ENCODE measurements at places on chromosomes 1 and 21. TPM values are rescaled to one million over a fixed set of nuclear protein-coding genes. Genes with fewer than 3 reads are reported as not detected.

GRCh38 chr1:78668427-78668826 lies 18.8 kb downstream of the IFI44 start:
- H3K27ac ChIP-seq: no peak overlapping the region
- no peaks in the 10 kb centered on the region for H3K36me3 ChIP-seq
- no peak overlapping the region for H3K4me3 ChIP-seq
- H3K4me1 ChIP-seq: no peaks in the 10 kb centered on the region
- no peaks in the 10 kb centered on the region for H3K27me3 ChIP-seq

GRCh38 chr1:57494530-57495079 lies 70.7 kb upstream of the DAB1 start:
- no peak for DNase-seq
- H3K4me3 ChIP-seq: no peak overlapping the region
- H3K4me1 ChIP-seq: peaks cover 8% of the 10 kb centered on the region
- no peaks in the 10 kb centered on the region for H3K36me3 ChIP-seq
- H3K27me3 ChIP-seq: no peaks in the 10 kb centered on the region

- peak overlapping the region; percentile 74 for H3K27ac ChIP-seq
- peaks cover 22% of the 10 kb centered on the region for H3K36me3 ChIP-seq
- H3K4me3 ChIP-seq: peak overlapping the region; percentile 10
- peaks cover 33% of the 10 kb centered on the region for H3K4me1 ChIP-seq
These were observed 78.7 kb downstream of the DDR2 start for GRCh38 chr1:162710780-162711465.

DNA sequence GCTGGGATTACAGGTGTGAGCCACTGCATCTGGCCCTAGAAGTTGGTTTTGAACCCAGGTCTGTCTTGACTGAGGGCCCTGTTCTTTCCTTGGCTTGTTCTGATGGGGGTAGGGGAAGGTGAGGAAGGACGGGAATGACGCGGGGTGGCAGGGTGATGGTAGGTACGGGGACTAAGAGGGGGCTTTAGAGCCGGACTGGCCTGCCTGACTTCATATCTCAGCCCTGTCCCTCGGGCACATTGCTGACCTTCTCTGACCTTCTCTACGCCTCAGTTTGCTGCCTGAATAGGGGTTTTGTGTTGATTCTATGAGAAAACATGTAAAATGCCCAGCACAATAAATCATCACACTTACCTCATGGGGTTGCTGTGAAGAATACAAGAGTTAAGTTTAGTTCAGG lies 6.7 kb downstream of the RNF186 start:
- H3K4me1 ChIP-seq: no peaks in the 10 kb centered on the region
- no peak for DNase-seq
- no peaks in the 10 kb centered on the region for H3K27me3 ChIP-seq

GRCh38 chr1:13779930-13780329 lies 79.9 kb downstream of the PRDM2 start:
- no peak overlapping the region for H3K27ac ChIP-seq
- no peak overlapping the region for H3K4me3 ChIP-seq
- H3K4me1 ChIP-seq: peaks cover 58% of the 10 kb centered on the region
- peaks cover 23% of the 10 kb centered on the region for H3K36me3 ChIP-seq
- DNase-seq: peak; percentile 53
- H3K27me3 ChIP-seq: no peaks in the 10 kb centered on the region

- H3K36me3 ChIP-seq: no peaks in the 10 kb centered on the region
- H3K27me3 ChIP-seq: no peaks in the 10 kb centered on the region
- H3K4me3 ChIP-seq: no peak overlapping the region
- H3K27ac ChIP-seq: peak overlapping the region; percentile 77
- peak; percentile 92 for DNase-seq
These were observed 51.9 kb upstream of the FMOD start for GRCh38 chr1:203402629-203403337.

GRCh38 chr1:52636721-52637695 lies 4.0 kb downstream of the SHISAL2A start:
- DNase-seq: no peak
- no peak overlapping the region for H3K27ac ChIP-seq
- H3K4me1 ChIP-seq: no peaks in the 10 kb centered on the region
- no peaks in the 10 kb centered on the region for H3K36me3 ChIP-seq
- no peak overlapping the region for H3K4me3 ChIP-seq
- peaks cover 26% of the 10 kb centered on the region for H3K27me3 ChIP-seq

GRCh38 chr1:235317168-235317567 lies 10.8 kb downstream of the ARID4B start:
- H3K27me3 ChIP-seq: no peaks in the 10 kb centered on the region
- H3K27ac ChIP-seq: peak overlapping the region; percentile 44
- H3K36me3 ChIP-seq: no peaks in the 10 kb centered on the region
- peak; percentile 72 for DNase-seq

CFAP57 gene
- polyA plus RNA-seq: 0.32 TPM

SPATC1L gene
- polyA plus RNA-seq: 15.7 TPM

ADGRB2 gene
- 1.3 TPM for polyA plus RNA-seq

ADGRL2 gene
- polyA plus RNA-seq: 12.3 TPM
